ENCODE measurements at places on chromosomes 4 and X.
A peak's percentile ranks its signal among the peaks of the same experiment; 100 is the strongest.

GRCh38 chrX:115696939-115697338 is 136.0 kb downstream of the PLS3 start:
- no peak for DNase-seq

DNA sequence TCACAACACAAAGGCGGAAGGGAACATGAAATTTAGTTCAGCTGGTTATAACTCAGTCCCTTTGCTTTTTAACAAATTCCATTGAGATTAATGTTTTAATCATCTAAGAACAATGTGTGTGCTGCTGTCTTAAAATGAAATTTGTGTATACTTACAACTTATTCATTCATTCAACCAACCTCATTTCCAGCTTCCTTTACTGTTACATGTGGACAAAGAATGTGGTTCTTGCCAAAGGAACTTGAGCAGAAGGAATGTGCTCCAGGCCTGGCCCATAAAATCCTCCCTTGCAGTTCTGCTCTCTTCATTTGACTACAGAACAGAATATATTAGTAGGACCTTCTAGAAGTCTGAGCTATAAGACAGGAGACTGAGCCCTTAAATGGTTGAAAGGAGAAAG is 176.8 kb upstream of the GLRA2 start:
- DNase-seq, result no peak

- no peak for DNase-seq
Measured at GRCh38 chrX:79588233-79588632, 221.1 kb upstream of the ITM2A start.

DNA sequence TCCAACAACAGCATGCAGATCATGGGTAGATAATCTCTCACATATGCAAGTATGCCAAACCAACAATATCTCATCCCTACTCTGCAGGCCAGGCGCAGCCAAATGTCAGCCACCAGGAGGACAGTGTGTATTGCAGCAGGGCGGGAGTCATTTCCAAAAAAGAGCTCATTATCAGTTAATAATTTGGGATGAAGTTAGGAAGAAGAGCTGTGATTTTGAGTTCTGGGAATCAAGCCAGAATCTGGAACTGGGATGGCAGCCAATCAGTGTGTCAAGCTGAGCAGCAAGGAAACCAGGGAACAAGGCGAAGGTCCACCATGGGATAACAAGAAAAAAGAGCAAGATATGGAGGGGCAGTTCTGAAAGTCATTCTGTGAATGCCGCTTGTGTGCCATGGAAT is 88.2 kb upstream of the CAMK2D start:
- DNase-seq, result no peak

GRCh38 chr4:107896158-107896645 is 35.1 kb upstream of the CYP2U1 start:
- no peak for DNase-seq

- DNase-seq, result no peak
Measured at GRCh38 chr4:138588501-138588900, 346.4 kb upstream of the SLC7A11 start.

- no peak for DNase-seq
Measured at GRCh38 chr4:845233-845835, 19.4 kb upstream of the CPLX1 start.

GRCh38 chr4:129355516-129355915 is 259.6 kb downstream of the C4orf33 start:
- no peak for DNase-seq

DNA sequence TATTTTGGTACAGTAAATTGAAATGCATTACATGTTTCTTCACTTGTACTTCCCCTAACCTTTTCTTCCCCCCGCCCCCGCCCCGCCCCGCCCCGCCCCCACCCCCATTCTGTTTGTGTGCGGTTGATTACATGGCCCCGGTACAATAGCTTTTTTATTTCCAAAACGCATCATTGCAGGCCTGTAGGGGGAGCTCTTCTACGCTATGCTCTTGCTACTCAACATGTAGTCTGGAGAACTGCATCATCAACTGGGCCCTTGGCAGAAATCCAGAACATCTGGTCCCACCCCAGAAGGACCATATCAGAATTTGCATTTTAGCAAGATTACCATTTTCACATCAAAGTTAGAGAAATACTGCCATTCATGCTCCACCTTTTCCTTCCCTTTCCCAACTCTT is 333.3 kb upstream of the DDX53 start:
- peak; percentile 2 for DNase-seq

DNA sequence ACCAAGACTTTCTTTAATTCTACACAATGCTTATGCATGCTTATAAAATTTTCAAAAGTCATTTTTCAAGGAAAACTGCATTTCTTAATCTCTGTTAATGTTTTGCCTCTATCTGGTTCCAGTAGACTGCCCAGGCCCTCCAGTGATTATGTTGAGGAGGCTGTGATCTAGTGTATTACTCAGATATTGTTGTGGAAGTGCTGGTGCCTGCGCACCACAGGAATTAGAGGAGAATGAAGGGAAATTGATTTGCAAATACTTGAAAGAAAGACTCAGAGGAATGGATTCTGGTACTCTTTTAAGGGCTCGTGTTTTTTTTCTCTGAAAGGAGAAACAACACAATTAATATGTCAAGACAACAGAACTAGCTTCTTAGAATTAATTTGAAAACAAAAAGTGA is 1015.1 kb downstream of the RPA4 start:
- DNase-seq, result no peak

DNA sequence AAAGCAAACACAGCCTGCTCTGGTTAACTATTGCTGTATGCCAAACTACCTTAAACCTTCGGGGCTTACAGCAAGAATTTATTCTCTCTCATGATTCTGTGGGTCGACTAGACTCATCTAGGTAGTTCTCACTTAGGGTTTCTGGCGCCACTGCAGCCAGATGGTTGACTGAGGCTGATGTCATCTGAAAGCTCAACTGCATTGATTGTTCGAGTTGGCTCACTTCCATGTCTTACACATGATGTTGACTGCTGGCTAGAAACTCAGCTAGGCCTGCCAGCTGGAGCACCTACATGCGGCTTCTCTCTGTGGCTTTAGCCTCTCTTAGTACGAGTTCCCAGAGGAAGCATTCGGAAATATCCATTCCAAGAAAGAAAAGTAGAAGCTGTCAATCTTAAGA is 103.2 kb downstream of the SRPX start:
- DNase-seq, result no peak

DNA sequence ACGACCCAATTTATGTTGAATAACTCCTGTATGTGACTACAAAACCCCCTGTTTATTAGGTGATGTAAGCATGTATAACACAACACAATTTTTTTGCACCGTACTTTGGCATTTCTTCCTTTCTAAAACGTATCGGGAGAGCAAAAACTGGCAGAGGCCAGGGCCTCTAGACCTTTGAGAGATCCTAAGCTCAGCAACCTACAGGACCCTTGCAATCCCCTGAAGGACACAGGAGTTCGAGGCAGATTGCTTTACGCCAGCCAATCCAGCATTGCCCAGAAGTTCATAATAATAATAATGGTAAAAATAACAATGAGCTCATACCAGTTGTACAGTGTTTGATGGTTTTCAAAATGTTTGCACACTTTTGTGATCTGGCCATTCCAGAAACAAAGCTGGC is 7.7 kb downstream of the NKX3-2 start:
- DNase-seq, result no peak

DNA sequence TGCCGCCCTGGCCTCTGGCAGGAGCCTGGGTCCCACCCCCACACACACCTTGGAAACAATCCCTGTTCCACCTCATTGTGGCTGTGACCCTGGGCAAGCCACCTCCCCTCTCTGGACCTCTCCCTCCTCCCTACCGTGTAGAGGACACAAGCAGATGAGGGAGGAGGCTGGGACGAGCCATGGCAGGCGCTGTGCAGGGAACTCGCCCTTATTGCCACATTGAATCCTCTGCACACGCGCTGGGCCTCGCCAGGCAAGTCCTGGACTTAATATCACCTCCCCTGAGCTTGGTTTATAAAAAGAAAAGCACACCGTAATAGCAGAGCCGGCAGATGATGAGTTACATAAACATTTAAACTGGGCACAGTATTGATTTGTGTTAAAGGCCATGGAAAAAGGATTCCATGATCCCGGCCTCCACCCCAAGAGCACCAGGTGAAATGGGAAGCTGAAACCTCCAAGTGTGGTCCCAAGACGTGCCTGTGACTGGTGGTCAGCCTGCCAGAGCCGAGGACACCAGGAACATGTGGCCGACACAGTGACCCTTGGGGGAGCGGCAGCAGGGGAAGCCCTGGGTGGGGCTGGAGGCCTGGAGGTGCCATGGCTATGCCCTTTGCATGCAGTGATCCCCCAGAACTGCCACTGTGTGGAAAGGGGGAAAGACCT is 81.1 kb downstream of the PPP2R2C start:
- DNase-seq, result no peak

DNA sequence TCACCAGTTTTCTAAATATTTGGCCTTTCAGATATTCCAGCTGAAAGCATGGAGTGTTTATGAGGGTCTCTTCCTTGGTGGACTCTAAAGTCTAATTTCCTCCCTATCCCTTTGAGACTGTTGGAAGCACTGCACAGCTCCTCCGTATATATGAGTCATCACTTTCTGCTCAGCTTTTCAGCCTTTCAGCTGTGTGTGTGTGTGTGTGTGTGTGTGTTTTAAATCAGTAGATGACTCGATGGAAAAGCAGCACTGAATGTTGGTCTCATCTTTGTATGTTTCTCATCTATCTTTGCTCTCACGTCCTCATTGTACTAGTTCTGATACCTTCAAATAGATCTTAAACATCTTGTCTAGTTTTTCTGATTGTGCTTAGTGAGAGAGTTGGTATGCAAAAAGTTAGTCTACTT is 81.6 kb downstream of the ZFX start:
- no peak for DNase-seq

- DNase-seq, result no peak
Measured at GRCh38 chrX:84907324-84907968, 96.2 kb upstream of the APOOL start.

DNA sequence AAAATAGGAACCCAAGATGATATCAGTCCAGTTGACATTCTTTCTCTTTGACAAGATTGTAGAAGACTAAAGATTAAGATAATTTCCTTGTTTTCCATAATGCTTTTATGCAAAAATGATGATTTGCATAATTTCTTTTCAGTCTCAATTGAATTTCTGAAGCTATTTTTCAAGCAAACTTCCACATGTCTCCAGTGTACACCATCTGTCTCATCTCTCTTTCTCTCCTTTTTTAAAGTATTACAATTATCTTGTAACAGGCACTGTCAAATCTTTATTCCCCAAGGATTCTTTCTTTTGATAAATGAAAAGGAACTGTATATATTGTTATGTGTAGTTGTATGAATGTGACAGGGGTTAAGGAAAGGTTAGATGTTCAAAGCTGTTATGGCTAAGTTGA is 7.9 kb upstream of the SH3RF1 start:
- no peak for DNase-seq

GRCh38 chr4:94852616-94853015 is 94.9 kb downstream of the BMPR1B start:
- DNase-seq, result no peak

DNA sequence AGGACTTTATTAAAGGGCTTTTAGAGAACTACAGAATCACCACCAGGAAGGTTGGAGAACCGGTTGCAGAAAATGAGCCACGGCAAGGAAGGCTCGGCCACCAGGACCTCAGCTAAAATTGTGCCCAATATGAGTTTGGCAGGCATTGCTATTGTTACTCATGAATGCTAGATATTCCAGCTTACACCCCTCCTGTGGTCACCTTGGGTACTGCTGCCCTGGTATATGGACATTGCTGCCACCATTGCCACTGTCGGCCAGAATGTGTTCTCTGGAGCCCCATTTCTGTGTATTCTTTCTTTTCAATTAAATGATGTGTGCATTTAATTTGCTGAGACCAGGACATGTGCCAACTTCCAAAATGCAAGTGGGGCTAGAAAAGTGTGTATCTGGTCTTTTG is 626.7 kb upstream of the BOD1L1 start:
- no peak for DNase-seq

GRCh38 chr4:151983854-151984253 is 223.0 kb upstream of the GATB start:
- no peak for DNase-seq

DNA sequence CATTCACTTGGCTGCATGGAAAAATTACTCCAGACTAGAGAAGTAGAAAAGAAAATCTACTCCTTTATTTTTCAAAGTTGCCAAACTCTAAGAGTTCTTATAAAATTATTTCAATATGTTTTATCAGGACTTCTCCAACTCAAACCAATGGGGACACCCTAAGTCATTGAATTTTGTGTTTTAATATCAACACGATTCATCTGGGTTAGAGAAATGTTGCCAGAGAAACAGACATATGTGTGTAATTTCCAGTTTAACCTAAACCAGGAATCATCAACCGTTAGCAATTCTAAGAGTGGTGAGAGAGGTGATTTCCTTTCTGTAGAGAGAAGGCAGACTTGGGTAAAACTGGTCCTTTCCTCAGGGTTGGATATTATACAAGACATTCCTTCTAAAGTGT is 291.8 kb downstream of the LDB2 start:
- DNase-seq, result no peak

DNA sequence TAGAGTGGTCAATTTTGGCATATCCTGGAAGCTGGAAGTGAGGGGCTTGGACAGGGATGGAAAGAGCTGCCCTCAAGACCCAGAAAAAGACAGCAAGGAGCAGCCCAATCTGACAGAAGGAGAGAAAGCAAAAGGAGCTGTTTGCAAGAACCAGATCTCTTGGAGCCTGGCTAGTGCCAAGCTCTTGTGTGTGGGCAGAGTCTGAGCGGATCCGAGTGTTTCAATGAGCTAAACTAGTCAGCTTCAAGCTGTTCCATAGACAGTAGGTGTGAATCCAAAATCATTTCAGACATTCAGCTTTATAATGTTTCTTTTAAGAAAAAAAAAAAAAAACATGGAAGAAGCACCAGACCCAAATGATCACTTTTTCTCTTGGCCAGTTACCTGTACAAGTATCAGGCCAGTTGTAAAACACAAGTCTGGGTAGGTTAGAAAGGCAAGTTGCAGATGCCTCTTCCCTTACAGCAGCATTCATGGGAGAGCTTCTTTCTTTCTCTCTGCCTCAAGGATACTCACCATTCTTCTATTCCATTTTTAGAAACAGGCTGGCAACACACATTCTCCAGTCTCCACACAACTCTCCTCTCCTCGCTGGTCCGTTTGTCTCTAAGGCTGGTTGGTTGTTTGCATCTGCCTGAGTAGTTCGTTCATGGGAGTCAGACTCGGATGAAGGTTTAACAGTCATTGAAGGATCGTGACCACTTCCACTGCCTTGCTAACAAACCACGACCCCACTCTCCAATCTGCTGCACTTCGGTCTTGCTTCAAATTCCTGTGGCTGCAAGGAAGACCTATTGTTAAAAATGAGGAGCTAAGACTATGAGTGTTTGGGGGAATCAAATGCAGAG is 105.2 kb upstream of the GATB start:
- no peak for DNase-seq

All from germinal center (tissue), 1 donor.